ENCODE measurements at places on chromosomes 16 and 17.

DNA sequence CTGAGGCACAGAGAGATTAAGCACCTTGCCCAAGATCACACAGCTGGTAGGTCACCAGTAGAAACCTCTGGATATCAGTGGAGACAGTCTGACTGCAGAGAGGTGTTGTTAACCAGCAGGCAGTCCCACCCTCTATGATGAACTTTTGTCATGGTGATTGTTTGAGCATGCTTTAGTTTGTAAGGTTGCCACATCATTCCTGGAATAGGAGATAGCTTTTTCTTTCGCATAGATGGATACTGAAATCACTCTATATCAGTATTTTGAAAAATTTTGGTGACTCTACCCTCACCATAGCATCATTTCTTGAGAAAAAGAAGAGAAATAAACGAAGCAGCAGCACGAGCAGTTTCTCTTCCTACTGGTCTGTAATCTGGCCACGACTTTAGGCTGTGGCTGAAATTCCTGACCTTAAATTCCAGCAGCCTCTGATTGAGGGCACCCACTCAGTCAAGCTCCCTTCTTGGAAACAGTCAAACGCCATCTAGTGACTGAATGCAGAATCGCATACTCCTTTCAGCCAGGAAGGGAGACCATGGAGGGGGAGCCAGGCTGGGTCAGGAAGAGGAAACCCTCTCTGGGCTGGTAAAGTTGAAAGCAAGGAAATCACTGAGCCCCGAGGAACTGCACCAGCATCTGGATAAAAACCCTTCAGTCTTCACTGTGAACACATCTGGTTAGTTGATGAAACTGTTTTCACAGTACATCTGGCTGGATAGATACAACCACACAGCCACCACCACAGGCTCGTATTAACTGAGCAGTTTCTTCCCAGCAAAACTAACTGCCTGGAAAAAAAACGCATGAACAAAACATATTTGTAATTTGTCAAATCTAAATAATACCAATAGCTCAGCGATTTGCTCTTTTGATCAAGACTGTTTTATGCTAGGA is 108.5 kb upstream of the XYLT1 start:
- DNase-seq: peak; percentile 75

DNA sequence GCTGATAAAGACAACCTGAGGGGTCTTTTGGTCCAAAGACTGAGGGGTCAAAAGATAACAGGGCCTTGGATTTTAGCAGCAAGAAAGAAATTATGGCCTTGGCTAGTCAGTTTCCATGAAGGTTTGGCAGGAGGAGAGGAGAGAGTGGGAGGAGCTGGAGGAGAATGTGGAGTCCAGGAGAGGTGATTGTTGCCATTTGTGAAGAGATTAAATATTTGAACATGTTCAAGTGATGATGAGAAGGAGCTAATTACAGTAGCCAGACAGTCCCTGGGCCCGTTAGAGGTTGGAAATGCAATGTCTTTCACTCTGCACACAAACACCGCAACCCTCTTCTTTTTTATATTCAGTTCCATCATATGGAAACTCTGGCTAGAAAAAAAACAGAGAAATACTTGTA is 68.6 kb downstream of the TNRC6C start:
- no peak for DNase-seq

- no peak for DNase-seq
These were observed 16.7 kb downstream of the C16orf54 start for GRCh38 chr16:29729116-29729521.

- DNase-seq: peak; percentile 66
These were observed 19.2 kb upstream of the ABAT start for GRCh38 chr16:8655184-8655717.

GRCh38 chr17:65163990-65164495 is 26.9 kb downstream of the RGS9 start:
- peak; percentile 85 for DNase-seq

GRCh38 chr16:82943371-82943770 is 316.6 kb downstream of the CDH13 start:
- DNase-seq: no peak

GRCh38 chr17:46869975-46870803 is 18.8 kb downstream of the WNT9B start:
- no peak for DNase-seq

DNA sequence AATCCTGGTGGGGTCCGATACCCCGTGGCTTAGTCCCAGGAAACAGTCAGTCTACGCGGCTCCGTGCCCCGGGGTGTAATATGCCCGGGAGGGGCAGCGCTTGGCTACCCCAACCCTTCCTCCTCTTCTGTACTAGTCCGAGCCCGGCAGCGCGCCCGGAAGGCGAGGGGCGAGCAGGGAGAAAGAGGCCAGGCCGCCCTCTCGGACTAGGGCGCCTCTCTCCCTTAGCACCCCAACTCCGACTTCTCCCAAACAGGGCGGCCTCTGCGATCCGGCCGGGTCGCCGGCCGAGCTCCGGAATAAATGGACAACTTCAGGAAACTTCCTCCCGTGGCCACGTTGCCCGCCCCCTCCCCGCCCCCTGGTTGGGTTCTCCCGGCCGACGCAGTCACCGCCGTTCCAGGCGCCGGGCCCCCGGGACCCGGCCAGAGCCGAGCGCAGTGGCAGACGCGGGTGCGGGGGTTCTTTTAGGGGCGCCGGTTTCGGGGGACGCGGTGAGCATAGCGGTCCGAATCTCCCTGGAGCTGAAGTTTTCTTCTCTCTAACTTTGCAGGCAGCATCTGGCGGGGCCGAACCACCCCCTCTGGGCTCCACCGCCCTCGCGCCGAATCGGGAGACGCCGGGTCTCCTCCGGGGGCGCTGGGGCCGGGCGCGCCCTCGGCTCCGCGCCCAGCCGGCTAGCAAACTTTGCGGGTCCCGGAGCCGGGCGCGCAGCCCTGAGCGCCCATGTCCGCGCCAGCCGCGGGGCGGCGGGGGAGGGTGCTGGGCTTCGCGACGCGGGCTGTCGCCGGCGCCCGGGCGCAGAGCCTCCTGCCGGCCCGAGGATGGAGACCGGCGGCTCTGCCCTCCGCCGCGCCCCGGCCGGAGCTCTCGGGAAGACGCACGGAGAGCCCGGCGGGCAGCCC is at the start of gene SDK2:
TSS of gene SDK2 (minus strand) at position 301 of the 905 bp plus-strand sequence. CDS start 357 bp downstream, outside the sequence.
- DNase-seq: no peak

GRCh38 chr16:14354561-14355351 is 275.3 kb downstream of the PARN start:
- DNase-seq: peak; percentile 81

GRCh38 chr16:67661101-67661761 is 471 bp downstream of the PARD6A start:
- DNase-seq: peak; percentile 39

- no peak for DNase-seq
These were observed 445.7 kb downstream of the CDH8 start for GRCh38 chr16:61590577-61590976.

- no peak for DNase-seq
These were observed 226.8 kb downstream of the CHD9NB start for GRCh38 chr16:52825892-52826291.

DNA sequence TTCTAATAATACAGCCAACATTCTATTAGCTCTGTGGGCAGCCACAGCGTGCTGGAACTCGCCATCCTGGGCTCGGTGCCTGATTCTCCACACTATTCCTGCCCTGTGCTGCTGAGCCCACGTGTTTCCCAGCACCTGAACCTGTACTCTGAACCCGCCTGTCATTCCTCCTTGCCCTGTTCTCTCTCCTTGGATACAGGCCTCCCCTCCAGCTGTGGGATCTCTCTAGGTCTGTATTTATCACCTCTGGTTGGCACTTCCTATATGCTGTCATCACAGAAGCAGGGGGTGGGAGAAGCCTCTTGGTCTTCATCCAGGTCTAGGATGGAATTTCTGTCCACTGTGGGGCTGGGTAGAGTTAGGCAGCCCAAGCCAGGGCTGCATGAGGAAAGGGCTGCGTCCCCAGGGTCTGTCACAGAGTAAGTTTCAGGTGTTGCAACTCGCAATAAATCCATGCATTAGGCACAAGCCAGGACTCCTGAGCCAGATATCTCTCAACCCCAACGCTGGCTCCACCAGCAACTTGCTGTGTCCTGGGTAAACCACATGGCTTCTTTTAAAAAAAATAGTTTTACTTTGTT is 56.0 kb downstream of the ABAT start:
- no peak for DNase-seq

- no peak for DNase-seq
These were observed 249.2 kb downstream of the HAPSTR1 start for GRCh38 chr16:9340526-9341256.

- DNase-seq: no peak
These were observed 112.4 kb upstream of the CDH5 start for GRCh38 chr16:66254106-66254505.

- no peak for DNase-seq
These were observed 122.7 kb downstream of the RGS9 start for GRCh38 chr17:65259696-65260485.

DNA sequence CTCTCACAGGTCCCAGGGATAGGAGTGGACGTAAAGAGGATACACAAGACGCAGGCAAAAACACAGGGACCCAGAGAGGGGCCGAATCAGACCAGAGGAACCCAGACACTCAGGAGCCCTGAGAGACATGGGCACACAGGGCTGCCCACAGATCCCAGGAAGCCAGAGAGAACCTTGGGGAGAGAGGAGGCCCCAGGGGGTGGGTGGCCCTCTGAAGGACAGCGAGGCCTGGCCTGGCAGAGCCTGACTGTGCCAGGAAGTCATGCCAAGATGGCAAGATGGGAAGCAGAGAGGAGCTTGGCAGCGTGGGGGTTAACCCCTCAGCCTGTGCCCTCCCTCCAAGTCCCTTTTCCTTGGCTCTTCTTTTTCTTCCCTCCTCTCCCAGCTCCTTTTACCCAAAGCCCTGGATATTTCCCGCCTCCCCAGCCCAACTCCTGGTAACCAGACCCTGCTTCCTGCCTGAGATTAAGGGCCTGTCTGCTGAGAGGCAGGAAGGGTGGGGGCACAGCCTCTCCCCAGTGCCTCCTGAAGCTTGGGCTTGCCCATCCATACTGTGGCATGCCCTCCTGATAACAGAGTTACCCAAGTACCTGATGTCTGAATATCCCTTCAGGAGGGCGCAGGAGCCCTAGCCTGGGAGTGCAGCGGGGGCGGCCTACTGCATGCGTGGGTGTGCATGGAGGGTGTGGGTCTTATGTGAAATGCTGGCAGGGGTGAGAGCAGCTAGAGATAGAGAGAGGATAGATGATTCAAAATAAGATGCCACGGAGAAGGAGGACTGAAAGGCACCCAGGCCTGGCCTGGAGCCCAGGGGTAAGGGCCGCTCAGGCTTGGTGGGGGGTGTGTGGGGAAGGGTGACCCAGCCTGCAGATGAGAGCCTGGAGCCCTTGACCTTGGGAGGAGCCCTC is 6.0 kb upstream of the TBX21 start:
- no peak for DNase-seq

GRCh38 chr17:48499735-48500434 is 30.9 kb downstream of the HOXB1 start:
- no peak for DNase-seq

GRCh38 chr16:72836985-72837384 is 210.9 kb downstream of the ZFHX3 start:
- DNase-seq: no peak

DNA sequence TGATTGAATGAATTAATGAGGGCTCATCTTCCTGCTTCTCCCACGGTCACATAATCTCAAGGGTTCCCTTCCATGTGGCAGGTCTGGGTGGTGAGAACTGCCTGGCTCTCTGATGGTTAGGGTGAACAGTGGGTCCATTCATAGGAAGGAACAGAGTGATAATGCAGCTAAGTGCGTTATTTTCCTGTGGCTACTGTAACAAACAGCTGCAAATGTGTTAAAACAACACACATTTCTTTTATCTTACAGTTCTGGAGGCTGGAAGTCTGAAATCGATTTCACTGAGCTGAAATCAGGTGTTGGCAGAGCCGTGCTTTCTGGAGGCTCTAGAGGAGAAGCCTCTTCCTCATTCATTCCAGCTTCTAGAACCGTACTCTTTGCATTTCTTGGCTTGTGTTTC is 95.3 kb downstream of the BMERB1 start:
- no peak for DNase-seq

DNA sequence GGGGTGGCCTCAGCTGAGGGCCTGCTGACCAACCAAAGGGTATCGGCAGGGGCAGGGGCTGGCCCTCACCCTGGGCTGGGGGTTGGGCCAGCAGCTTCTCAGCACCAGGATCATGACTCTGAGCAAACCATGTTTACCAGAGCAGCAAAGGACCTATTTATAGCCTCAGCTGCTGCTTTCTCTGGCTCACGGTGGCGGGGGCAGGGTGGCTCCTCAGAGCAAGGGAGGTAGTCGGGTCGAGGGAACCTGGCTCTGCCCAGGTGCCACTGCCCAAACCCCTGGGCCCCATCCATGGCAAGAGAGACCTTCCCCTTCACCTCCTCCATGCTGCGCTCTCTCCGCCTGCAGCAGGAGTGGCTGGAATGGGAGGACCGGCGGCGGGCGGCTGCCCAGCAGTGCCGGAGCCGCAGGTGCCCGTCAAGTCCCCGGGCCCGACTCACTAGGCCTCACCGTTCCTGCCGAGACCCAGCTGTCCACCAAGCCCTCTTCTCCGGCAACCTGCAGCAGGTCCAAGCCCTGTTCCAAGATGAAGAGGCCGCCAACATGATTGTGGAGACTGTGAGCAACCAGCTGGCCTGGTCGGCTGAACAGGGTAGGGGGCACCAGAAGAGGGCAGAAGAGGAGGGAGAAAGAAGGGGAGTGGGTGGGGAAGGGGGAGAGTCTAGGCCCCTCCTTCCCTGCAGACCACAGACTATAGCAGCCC is at the start of gene ASB16:
TSS of gene ASB16 (plus strand) at position 206 of the 703 bp plus-strand sequence. CDS start at position 292, 86 bp downstream.
- no peak for DNase-seq

DNA sequence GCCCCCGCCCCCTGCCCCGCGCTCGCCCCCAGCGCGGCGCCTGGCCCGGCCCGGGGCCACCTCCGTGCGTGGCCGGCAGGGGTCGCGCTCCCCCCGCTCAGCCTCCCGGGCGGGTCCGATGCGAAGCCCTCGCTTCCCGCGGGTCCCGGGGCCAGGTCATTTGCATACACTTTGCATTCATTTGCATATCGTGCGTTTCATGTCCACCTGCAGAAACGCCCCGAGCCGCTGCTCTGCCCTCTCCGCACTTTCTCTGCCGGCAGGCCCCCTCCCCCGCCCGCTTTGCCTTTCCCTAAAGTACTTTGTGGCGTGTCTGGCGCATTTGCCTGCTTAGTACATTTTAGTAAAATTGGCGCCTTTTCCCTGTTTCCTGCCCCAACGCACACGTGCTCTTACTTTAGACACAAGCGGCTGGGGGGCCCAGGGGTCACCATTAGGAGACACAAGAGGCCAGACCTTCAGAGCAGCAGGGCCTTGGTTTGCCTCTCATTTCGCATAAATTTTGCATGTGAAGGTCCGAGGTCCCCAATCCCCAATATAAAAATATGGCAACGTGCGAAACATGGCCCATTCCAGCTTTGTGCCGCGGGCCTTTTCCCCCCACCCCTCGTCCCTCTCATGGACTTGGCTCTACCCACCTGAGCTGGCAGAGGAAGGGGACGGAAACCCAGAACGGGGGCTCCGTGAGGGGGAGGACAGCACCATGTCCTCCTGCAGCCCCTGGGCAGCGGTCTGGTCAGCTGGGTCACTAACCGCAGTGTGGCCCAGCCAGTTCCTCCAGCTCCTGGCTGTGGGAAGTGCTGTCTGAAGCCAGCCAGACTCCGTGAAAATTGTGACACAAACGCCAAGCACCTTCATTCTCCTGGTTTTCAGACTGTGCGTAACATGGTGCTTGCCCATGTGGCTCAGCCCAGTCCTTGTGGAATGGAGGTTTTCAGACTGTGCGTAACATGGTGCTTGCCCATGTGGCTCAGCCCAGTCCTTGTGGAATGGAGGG is 34.8 kb downstream of the CBFA2T3 start:
- DNase-seq: peak; percentile 61

GRCh38 chr17:33284022-33284421 is 9.1 kb downstream of the ASIC2 start:
- DNase-seq: no peak
